Eye (tissue), 1 donor: ENCODE measurements at places on chromosomes 4 and X.
A peak's percentile ranks its signal among the peaks of the same experiment; 100 is the strongest.

GRCh38 chr4:120630427-120630826, 292.1 kb downstream of the PRDM5 start:
- DNase-seq = no peak

DNA sequence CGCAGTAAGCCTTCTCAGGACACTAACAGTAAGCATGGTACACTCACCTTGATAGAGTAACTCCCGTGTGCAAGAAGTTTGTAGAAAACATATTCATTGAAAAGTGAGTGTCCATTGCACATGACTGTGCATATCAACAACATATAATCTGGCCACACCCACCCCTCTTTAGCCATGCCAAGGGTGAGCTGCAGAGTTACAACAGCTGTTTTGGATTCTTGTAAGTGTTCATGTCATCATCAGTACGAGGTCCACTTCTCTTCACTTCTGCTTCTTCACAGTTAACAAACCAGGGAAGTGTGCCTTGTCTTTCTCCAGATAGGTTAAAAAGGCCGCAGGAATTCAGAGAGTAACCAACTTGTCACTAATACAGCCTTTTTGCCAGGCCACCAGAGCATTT, 116.6 kb downstream of the IRF2 start:
- DNase-seq = no peak

DNA sequence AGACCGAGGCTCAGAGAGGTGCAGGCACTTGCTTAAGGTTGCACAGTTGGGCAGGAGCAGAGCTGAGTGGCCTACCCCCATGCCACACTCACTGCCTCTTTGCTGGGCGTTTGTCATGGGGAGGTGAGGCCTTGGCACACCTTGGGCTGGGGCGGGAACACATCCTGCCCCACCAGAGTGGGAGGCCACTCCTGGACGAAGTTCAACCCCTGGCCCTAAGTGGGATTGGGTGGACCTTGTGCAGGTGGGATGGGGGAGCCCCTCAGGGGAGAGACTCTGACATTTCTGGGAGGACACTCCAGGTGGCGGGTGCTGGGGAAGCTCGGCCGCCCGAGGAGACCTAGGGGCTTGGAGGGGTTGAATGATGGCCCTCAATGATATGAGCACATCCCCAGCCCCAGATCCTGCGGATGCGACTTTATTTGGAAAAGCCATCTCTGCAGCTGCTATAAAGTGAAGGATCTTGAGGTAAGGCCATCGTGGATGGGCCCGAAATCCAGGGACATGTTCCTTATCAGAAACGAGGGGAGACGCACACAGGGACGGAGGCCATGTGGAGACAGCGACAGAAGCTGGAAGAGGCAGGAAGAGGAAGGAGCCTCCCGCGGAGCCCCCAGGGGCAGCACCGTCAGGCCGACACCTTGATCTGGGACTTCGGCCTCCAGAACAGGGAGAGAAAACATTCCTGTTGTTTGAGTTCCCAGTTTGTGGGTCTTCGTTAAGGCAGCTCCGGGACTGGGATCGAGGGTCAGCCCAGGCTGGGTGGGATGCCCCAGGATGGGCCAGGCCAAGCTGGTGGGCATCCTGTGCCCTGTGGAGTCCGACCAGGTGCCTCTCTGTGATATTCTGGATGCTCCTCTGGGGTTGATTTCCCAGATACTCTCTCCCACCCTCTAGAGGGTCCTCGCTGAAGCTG, 111.6 kb upstream of the LRPAP1 start:
- no peak for DNase-seq

DNA sequence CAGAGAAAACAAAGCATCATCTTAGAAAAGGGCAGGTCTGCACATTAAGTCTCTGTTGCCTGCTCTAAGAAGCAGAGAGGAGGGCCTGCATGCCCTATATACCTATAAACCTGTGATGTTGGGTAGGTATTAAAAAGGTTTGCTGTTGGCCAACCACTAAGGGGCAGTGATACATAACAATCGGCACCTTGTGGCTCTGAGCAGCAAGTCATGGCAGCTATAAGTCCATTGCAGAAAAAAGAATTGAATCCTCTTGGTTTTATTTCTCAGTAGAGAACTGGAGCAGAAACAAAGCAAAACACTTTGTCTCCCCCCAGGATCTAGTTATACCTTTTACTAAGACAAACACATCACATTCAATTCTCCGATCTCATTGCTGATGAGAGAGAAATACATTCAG, 1364.4 kb downstream of the STIM2 start:
- peak; percentile 62 for DNase-seq

DNA sequence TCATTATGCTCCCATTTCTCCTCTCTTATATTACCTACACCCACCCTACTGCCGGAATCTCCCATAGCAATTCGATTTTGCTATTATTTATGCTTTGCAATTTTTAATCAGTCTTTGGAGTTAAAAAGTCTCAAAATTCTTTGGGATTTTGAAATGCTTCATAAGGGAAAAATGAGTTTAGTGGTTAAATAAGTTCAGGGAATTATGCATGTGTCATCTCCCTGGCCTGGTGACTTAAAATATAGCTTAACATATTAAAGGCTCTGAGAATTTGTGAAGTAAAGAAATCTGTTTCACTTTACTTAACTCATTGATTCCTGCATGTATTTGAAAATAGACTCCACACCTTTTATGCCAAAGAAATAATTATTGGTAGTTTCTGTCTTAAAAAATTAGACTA, 185.1 kb upstream of the DIPK2B start:
- DNase-seq = no peak

DNA sequence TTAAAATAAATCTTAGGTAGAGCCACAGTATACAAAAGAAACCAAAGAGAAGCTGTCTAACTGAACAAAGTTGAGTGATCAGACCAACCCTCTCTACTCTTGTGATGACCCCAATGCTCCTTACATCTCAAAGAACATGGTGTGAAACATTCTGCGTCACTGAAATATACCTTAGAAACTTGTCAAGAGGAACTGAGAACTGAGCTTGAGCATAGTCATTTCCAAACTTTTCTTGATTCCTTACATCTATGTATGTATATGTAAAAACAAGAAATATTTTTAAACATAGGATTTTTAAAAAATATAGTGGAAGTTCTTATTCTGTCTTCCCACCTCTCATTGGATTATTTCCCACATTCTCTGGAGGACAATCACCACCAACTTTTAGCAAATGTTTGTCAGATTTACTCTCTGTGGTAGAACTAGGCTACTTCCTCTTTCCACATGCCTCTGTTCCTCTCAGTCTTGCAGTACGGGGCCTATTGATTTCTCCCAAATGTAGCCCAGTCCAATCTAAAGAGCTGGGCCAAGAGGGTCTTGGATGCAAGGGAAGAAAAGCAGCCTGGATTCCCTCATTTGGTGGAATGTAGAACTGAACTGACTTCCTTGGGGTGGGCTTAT, 98.2 kb upstream of the HHIP start:
- DNase-seq = no peak

GRCh38 chr4:84220990-84221389, 278.1 kb downstream of the NKX6-1 start:
- DNase-seq = no peak

- DNase-seq = no peak
These were observed 62.5 kb downstream of the RGS12 start for GRCh38 chr4:3355266-3355748.

- DNase-seq = no peak
These were observed 201.5 kb upstream of the GATB start for GRCh38 chr4:151962138-151962823.

DNA sequence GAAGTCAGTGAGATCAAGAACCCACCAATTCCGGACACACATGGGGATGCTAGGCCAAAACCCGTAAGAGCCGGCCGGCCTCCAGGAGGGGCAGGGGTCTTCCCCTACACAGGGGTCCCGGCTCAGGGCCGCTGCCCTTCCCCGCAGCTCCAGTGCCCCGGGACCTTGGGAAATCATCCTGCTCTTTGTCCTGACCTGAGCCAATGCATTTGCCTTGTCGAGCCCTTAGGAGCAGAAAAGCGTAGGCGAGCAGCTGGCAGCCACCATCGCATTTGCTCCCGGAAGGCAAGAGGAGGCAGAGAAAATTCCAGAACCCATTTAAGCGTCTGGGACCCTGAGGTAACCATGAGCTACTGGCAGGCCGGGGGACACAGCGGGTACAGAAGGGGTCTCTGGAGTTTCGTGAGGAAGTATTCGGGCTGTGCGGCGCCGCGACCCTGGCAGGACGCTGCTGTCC, 7.4 kb upstream of the TNIP2 start:
- DNase-seq = no peak

- DNase-seq = no peak
These were observed 297.8 kb upstream of the FAM241A start for GRCh38 chr4:111847296-111848008.

- DNase-seq = no peak
These were observed 52.6 kb downstream of the SGMS2 start for GRCh38 chr4:107877361-107877760.

DNA sequence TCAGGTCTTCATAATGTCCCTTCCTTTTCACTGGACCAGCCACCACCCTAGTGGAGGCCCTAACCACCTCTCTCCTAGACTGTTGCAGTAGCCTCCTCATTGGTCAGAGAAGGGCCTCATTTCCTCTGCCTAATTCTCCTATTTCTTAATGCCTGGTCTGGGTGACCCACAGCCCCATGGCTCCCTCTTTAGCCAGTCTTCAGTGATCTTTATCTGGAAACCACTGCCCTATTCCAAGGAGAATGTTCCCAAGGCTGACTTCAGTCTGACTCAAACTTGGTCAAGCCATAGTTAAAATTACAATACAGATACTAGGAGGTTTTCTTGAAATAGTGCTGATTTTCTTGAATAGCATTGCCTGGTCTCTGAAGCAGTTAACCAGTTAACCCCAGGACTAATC, 53.6 kb upstream of the PRPS1 start:
- no peak for DNase-seq

DNA sequence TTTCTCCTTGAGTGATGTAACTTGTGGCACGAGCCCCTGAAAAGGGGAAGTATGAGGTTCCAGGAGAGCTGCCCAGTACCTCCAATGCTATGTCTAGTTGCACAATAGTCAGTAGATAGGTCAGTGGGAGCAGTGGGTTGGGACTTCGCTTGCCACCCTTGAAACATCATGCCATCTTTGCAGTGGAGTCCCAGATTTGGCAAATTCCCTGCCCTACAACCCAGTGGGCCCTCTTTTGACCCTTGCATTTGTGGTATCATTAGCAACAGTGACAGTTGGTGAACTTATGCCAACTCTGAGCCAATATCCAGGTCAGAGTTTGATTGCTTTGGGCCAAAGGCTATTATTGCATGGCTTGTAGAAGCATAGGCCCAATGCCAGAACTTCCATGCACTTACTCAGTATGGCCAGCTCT, 12.3 kb downstream of the FHL1 start:
- DNase-seq = no peak

DNA sequence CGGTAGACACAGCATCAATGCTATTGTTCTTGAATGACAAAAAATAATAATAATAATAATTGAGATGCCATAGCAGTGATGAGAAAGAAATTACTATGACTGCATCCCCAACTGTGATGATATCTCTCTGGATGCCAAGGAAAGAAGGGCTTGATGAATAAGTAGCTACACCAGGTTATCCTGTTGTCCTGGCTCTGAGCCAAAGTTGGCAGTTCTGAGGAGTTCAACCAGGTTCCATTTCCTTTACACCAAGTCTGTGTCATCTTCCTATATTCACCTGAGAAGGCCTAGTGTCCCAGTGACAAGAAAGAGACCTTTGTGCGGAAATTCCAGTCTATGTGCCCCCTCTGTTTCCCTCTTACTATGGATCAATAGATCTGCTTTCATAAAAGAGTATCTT, 3.4 kb upstream of the MAML3 start:
- DNase-seq = no peak

DNA sequence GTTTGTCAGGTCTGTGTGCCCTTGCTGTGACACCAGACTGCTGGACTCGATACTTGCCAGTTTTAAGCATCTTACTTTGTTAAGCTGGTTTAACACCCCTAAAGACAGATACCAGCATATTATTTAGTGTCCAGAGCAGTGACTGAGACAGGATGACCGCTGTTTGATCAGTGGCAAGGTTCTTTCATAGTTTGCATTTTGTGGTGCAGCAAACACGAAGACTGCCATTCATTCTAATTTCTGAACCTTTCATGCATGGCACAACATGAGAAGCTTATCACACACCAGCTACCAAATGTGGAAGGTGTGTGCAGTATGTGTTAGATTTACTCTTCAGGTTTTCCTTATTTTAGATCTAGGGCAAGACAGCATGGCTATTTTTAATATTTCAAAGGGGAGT, 28.2 kb downstream of the JADE1 start:
- no peak for DNase-seq

DNA sequence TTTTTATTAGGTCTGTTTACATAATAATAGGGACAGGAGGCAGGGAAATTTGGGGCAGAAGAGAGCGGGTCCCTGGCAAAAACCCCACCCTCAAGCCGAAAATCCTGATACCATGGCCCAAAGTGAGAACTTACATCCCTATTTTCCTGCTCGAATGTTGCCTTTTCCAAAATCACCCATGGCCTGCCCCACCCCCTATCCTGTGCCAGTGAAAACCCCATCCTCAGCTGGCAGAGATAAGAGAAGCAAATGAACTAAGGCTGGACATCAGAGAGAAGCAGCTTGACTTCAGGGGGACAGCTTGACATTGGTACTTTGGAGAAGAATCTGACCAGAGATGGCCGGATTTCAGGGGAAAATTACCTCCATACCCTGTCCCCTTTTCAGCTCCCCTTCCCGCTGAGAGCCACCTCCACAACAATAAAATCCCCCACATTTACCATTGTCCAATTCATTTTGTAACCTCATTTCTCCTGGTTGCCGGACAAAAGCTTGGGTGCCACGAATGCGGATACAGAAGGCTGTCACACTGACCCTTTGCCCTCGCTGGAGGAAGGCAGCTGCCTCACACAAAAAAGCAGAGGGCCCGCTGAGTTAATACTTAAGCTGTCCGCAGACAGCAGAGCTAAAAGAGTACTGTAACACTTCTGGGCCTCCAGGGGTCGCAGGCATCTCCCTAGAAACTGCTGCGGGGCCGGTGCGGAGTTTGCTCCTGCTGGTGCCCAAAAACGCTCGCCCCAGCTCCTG, 196.2 kb downstream of the SNCA start:
- DNase-seq = peak; percentile 76

DNA sequence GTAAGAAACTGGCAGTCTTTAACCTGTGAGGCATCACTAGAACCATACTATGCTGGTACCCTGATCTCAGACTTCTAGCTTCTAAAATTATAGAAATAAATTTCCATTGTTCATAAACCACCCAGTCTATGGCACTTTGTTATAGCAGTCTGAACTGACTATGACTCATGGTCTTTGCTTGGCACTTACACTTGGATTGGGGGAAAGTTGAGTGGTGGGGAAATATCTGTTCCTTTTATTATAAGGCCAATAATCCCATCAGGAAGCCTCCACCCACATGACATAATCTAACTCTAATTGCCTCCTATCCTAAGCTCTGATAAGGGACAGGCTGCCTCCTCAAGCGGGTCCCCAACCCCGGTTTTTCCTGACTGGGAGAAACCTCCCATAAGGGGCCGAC, 61.4 kb upstream of the PACRGL start:
- no peak for DNase-seq

DNA sequence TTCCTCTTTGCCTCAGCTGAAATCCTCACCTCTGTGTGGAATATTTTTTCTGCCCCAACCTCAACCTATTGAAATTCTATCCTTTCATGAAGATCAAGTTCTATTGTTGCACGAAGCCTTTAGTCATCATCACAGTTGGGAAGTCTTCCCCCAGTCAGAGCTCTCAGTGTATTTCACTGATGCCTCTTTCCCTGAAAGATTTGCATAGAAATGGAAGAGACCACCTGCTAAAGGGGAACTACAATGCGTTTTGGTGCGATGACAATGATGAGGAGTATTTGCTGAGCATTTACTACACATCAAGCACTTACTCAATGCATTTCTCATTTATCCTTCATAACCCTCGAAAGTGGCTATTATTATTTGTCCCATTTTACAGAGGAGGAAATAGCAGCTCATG, 151.2 kb upstream of the KLF3 start:
- no peak for DNase-seq
